ENCODE measurements at places on chromosomes 12 and 14.

GRCh38 chr12:71694099-71694820 is 8.4 kb downstream of the TMEM19 start:
- no peak for DNase-seq

GRCh38 chr14:24377126-24377525 is 9.1 kb downstream of the NFATC4 start:
- no peak for DNase-seq

- no peak for DNase-seq
These were observed 28.5 kb upstream of the GCH1 start for GRCh38 chr14:54931101-54931500.

GRCh38 chr12:120488057-120488640 is 7.8 kb upstream of the DYNLL1 start:
- no peak for DNase-seq

- no peak for DNase-seq
These were observed 179.6 kb downstream of the ADGRD1 start for GRCh38 chr12:131133015-131133905.

DNA sequence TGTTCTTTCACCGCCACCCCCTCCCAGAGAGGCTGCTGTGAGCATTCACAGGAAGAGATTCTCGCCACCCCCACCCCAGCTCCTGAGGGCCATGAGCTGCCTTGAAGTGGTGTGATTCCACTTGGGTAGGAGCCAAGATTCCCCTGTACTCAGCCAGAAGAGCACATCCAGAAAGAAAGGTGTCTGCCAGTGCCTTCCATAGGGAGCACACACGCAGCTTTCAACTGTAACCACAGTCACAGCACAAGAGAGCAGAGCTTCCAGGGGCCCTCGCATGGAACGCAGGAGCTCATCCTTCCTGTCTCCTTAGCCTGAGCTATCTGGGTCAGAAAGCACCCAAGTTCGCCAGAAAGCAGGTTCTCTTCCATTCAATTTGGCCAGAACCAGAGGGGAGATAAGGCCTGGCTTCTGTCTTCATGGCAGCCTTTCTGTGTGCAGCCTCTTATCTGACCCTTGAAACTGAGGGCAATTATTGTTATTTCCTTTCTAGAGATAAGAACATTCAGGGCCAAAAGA is 66.6 kb upstream of the SCN8A start:
- DNase-seq = no peak
